Activated effector memory CD4-positive, alpha-beta T cell treated with anti-CD3 and anti-CD28 coated beads, Interleukin-2, amount 50 U/mL, for 16 hours (primary cell): ENCODE measurements at places on chromosomes 7 and 10.
A peak's percentile ranks its signal among the peaks of the same experiment; 100 is the strongest.

GRCh38 chr10:95309958-95310357 is 19.2 kb upstream of the PDLIM1 start:
- no peak for DNase-seq

DNA sequence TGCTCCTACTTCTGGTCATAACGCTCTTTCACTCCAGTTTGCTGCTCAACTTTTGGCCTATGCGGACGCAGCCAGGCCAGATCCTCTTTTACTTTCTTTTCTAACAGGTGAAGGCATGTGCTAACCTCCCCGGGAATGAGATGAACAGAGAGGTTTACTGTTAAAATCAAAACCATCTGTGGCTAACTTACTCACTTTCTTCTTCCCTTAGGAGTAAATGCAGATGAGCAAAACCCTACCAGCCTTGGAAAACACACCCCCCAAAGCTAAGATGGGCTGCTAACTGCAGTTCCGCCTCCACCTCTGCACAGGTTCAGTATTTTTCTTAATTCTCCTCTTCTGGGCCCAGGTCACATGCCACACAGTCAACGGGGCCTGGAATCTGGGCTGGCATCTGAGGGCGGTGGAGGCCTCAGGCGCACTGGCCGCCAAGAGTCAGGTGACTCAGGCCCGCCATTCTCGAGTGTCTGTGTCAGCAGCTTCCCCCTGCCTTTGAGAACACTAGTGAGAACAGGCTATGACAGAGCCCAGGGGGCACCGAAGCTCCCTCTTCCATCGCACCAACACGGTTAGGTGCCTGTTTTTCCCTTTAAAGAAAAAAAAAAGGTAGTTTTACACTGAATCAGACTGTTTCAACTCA is 11.1 kb downstream of the FAM53B start:
- DNase-seq: peak; percentile 89

DNA sequence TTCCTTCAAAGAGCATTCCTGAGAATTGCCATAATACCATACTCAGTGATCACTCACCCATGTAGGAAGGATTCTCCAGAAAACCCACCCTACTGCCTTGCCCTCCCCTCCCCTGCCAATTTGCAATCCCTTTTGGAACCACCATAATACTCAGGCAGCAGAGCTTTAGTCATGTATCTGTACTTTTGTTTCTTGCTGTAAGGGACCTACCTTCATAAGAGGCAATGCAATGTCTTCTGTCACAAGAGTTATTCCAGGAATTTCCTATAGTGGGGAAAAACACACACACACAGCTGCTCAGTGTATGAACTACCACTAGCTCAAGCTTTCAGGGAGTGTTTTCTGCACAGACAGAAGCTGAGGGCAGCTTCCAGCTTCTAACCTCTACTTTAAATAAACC is 67.0 kb downstream of the GSAP start:
- DNase-seq: no peak

- no peak for DNase-seq
These were observed 367.8 kb upstream of the C7orf33 start for GRCh38 chr7:148222721-148223120.

- no peak for DNase-seq
These were observed 2.6 kb downstream of the LUC7L2 start for GRCh38 chr7:139362302-139362701.

GRCh38 chr10:97543025-97543546 is 29.5 kb upstream of the ANKRD2 start:
- DNase-seq: peak; percentile 83

DNA sequence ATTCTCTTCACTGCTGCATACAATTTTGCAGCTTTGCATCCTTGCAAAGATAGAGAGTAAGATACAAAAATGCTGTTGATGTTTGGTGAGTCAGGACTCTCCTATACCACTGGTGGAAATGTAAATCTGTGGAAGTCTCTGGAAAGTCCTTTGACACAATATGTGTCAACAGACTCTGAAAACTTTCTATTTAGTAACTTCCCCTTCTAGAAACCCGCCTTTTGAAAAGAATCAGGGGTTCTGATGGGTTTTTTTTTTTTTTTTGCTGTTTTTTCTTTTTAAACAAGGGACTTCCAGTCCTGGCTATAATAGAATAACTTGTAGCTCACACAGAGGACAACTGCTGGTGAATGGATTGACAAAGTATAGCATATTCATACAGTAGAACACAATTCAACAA is 16.4 kb downstream of the NOD1 start:
- DNase-seq: no peak

- no peak for DNase-seq
These were observed 288.2 kb upstream of the SEMA3D start for GRCh38 chr7:85475071-85475470.

GRCh38 chr10:110491346-110491745 is 6.4 kb upstream of the DUSP5 start:
- DNase-seq: no peak

DNA sequence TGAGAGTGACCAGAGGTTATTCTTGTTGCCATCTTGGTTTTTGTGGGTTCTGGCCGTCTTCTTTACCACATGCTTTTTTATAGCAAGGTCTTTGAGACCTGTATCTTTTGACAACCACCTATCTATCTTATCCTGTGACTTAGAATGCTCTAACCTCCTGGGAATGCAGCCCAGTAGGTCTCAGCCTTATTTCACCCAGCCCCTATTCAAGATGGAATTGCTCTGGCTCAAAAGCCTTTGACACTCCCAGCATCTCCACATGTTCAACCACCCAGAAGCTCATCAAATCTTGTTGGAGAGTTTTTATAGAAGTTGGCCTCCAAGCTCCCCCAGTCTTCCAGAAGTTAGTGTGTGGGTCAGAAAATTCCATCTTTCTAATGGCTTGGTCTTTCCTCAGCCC is 464.3 kb upstream of the NRP1 start:
- DNase-seq: no peak

- peak; percentile 68 for DNase-seq
These were observed 13.4 kb downstream of the BRI3 start for GRCh38 chr7:98294798-98295382.

DNA sequence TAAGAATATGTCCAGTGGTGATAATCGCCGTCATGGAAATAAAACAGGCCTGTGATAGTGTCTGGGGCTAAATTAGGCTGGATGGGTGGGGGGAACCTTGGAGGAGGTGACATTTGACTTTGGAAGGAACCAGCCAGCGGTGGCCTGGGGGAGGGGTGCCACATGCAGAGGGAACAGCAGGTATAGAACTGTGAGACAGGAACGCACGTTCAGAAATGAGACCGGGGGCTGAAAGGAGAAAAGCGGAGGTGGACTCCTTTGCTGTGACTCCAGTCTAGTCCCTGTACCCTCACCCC is 2.6 kb upstream of the CYP26A1 start:
- DNase-seq: no peak

GRCh38 chr7:118949031-118949430 is 724.5 kb downstream of the ANKRD7 start:
- DNase-seq: no peak

DNA sequence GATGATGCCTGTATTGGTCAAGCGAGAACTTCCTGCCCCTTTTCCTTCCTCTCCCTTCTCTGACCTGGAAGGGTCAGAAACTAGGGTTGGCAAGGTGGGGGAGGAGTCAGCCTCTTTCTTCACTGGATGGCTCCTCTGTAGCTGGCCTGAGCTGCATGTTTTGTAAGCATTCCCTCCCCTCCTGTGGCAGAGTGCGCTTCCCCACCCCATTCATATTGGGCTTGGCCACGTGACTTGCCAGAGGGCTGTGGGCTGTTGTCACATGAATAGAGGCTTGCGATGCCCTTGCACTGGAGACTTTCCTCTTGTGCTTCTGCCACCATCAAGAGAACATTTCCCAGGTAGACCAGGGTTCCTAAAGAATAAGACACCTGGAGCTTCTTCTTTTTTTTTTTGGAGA is 111.3 kb upstream of the PODXL start:
- DNase-seq: no peak

DNA sequence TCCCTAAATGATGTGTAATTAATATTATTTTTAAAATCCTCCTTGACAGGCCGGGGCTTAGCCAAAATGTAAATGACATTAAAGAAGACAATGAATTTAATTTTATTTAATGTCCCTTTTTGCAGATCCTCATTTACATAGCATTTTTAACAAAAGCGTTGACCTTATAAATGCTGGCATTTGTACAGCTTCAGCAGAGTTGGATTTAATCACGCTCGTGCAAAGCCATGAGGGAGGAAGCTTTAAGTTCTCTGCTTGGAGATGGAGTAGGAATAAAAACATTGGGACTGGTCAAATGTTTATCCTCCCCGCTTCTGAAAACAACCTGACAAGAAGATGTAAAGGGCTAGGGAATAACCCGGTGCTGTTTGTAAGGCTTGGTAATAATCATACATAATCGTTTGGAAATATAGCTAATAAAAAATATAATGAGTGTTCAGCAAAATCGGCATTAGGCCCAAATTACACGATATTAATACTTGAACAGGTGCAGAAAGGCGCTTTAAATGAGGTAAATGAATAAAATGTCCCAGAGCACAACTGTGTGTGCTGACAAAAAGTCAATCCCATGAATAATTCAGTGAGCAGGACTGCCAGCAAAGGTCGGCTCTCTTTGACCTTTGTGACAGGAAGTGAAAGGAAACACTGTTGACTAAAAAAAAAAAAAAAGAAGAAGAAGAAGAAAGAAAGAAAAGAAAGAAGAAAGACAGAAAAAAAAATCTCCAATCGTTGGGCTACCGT is 11.5 kb downstream of the EBF3 start:
- DNase-seq: no peak

DNA sequence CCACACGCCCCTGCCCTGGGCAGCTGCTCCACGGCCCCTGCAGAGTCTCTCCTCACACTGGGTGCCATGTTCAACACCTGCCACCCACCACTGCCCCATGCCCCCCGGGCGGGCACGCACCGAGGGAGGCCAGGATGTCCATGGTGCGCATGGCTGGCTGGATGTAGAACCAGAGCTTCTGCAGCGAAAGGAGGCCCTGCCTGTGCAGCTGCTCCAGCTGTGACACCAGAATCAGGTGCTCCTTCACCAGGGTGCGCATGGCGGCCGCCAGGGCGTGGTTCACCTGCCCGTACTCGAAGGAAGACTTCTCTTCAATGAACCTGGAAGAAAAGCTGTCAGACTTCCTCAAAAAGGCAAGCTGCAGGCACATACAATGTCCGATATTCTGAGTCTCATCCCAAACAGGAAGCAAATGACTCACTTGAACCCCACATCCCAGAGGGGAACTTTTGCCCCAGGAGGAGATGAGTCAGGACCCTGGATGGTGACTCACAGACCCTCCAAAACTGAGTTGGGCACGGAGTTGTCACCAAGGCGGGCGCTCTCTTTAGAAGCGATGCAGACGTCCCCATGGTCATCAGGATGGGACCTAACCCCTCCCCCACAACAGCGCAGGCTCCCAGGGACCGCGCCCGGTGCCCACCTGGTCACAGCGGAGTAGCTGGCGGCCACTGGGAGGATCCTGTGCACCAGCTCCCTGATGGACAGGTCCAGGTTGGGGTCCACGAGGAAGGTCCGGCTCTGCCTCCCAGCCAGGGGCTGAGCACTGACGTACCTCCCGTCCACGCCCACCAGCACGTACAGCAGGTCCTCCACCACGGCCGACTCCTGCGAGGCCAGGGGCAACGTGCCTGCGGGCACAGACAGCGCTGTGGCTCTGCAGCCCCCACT is 15.5 kb downstream of the TUBGCP2 start:
- peak; percentile 73 for DNase-seq

GRCh38 chr7:156827587-156828203 is 65.3 kb downstream of the LMBR1 start:
- DNase-seq: no peak

GRCh38 chr10:14519785-14520184 is 189.1 kb upstream of the FRMD4A start:
- DNase-seq: no peak

DNA sequence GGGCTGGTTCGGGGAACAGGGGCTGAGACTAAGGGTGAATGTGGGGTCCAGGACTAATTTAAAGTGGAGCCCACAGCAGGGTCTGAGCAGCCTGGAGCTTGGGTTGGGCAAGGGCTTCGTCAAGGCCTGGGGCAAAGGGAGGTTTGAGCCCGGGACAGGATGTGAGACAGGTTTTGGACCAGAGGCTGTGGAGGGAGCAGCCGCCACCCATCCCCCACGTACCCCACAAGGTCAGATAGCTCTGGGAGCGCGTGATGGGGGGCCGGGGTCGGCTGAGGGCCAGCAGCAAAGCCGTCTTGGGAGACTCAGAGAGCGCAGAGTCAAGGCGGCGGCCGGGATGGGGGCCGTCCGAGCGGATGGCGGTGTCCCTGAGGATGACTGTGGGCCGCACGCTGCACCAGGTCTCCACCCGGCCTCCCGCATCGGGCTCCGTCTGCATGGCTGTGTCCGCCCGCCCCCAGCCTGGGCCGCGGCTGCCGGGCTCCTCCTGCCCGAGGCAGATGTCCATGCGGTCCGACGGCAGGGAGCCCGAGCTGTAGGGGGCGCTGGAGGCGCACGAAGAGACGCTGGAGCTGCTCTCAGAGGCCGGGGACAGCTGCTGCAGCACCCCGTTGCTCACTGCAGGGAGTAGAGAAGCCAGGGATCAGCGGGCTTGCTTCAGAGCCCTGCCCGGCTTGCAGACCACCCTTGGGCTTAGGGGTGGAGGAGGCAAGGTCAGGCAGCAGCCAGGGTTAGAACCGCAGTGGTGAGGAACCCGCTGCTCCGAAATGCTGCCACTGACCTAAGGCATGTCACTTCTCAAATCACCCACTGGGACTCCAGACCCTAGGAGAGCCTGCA is 12.1 kb downstream of the PDZD7 start:
- DNase-seq: peak; percentile 89

DNA sequence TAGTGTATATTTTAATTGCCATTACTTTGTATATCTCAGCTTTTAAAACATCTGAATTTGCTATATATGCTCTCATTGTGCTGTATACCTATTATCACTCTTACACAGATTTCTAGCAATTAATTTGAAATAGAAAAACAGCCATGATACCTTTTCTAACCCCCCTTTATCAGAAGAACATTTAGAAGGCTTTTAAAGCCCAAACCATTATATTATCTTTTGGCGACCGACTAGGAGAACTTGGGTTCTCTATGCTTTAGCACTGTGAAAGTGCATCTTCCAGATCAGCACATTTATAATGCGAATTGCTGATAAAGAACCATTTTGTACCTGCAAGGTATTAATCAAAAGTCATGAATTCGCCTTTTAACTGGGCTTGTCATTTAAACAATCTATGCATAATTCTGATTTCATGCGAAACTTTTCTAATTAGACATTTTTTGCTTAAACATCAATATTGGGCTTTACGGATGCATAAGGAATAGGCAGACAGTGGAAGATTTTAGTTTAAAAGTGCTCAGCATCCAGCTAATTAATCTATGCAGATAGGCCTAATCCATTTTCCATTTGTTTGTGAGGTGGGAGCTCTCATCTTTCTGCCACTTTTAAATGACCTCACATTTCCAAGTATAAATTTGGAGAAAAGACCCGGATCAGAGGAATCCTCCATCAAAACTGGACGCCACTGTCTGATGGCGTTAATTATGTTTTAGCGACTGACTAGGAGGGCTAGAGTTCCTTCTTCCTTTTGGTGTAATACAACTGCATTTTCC is 1.2 kb upstream of the MLLT10 start:
- DNase-seq: no peak
